Right cardiac atrium (tissue), 5 donors: ENCODE measurements at places on chromosomes 3 and 15. TPM values are rescaled to one million over a fixed set of nuclear protein-coding genes. Genes with fewer than 3 reads are reported as not detected.

Gene PARP15
- total RNA-seq, result 0.94 TPM

GRCh38 chr15:38691965-38692788 is 127.6 kb upstream of the RASGRP1 start:
- no peak for DNase-seq

Gene PPP2R3A
- 63.4 TPM for total RNA-seq

DNA sequence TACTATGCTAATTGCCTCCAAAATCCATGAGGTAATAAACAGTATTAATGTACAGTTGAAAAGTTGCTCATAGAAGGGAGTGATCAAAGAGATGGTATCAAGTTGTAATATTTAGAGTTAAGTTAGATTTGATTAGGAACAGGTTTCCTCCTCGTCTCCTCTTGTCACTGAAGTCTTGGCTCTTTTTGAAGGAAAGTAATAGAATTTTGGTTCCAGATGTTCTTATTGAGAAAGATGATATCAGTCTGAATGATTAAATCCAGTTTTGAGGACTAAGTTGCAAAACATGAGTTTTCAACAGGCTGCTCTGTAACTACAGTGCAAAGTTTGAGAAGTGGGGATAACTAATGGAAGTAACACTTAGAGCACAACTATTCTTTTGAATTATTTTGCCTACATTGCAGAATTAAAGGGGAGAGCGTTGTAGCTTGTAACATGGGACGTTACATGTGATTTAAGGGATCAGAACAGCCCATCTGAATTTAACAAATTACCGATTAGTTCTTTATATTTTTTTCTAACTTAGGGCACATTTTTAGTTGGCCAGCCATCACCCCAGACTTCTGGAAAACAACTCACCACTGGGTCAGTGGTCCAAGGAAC is 48.3 kb downstream of the MAP6D1 start:
- no peak for DNase-seq

GRCh38 chr15:75049392-75049791 is 26.0 kb downstream of the PPCDC start:
- peak; percentile 80 for DNase-seq

- no peak for DNase-seq
Observed at GRCh38 chr3:149621218-149622005, 36.4 kb downstream of the WWTR1 start.

Gene RBM15B
- 15.8 TPM for total RNA-seq

DNA sequence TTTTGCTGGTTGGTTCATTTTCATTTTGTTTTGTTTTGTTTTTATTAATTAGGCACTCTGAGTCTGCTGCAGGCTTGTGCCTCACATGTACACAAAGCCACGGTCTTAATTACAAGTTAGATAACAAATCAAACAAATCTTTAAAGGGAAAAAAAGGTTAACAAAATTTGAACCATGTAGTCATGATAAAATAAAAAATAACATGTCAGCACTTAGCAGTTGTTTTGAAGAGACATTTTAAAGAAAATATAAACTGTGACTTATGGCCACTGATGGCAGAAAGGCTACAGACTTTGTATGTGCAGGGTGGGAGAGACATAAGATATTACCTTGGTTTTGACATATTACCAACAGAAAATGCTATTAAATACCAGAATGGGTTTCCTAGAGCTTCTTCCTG is 1035.4 kb downstream of the TUSC7 start:
- DNase-seq, result no peak

Gene GOLGA8N
- total RNA-seq, result 13.9 TPM

- DNase-seq, result peak; percentile 57
Observed at GRCh38 chr3:73141525-73141924, 80.1 kb downstream of the EBLN2 start.

DNA sequence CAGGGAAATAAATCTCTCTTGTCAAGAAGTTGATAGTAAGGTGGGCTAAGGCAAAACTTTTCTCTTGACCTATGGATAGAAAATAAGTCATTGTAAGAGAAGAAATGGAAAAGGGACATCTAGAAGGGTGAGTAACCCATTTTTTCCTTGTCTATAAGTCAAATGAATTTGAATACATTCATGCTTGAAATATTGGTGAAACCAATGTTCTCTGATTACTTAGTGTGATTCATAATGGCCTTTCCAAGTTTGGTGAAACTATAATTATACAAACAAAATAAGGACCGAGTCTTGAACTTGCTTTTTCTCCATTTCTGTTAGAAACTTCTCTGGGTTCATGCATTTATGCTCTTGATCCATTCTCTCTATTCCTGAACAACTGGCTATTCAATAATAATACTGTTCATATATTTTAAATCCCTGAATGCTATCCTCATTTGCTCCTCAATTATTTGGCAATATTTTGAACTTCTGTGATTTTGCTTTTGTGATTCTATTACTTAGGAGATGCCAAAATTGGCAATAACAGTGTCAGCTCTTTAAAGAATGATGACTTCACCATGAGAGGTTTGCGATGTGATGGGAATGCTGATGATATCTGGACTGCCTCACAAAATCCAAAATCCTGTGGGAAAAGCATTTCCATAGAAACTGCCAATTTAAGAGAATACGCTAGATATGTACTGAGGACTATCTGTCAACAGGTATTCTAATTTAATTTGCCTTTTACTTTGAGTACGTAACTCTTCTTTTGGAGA is 12.3 kb downstream of the P2RY12 start:
- DNase-seq, result no peak

DNA sequence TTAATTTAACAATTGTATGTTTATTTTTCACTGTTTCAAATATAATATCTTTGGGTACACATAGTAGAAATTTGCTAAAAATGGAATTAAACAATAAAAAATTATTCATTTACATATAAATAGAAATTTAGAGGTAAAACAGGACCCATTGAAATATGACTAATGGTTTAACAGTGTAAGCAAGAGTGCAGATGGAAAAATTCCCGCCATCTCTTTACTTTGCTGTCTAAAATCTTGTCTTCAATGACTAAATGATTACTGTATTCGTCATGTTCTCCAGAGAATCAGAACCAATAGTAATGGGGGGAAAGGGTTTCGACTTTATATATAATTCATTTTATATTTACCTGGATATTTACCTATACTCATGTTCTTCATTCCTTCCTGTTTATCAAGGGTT is 163.1 kb downstream of the IL1RAP start:
- DNase-seq, result no peak

Gene LNP1
- 6.9 TPM for total RNA-seq

- no peak for DNase-seq
Observed at GRCh38 chr3:125608419-125608818, 13.1 kb upstream of the OSBPL11 start.

DNA sequence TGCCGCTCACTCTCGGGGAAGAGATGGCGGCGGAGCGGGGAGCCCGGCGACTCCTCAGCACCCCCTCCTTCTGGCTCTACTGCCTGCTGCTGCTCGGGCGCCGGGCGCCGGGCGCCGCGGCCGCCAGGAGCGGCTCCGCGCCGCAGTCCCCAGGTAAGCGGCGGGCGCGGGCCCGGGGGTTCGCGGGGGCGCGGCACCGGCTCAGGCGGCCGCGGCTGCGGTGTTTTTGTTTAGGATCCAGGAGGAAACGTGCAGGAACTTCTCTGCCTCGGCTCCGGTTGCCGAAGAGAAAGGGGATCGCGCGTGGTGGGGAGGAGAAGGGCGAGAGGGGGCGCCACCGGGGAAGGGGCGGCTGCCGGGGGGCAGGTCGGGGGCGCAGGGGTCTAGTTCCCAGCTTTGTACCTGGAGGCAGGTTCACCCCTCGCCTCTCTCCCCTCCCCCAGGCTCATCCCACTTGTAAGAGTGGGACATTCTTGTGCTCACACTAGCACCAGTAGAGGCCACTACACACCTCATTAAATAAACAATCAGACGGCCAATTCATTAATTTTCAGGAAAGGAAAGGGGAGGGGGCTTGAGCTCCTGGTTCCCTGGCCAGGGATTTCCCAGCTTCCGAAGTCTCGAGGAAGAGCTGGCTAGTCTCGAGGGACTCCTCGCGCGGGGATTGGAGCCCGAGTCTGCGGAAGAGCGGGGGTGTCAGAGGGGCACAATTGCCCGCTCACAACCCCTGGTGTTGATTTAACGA is 562 bp downstream of the NEO1 start:
- peak; percentile 66 for DNase-seq

DNA sequence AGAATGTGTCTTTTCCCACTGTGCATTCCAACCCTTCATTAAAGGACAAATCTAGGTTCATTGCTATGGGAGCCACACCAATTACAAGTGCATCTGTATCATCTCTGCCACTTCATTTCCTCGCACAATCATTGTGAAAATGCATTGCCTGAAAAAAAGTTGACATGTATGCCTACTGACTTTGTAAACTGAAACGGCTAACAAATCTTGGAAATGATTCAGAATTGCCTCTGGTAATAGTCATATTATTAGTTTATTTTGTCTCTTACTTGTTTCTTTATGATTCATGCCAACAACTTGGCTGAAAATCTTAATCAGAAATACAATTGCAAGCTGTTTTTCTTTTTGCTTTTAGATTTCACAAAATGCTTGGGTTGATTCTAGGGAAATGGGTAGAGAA is 497.1 kb downstream of the ZIC1 start:
- no peak for DNase-seq

DNA sequence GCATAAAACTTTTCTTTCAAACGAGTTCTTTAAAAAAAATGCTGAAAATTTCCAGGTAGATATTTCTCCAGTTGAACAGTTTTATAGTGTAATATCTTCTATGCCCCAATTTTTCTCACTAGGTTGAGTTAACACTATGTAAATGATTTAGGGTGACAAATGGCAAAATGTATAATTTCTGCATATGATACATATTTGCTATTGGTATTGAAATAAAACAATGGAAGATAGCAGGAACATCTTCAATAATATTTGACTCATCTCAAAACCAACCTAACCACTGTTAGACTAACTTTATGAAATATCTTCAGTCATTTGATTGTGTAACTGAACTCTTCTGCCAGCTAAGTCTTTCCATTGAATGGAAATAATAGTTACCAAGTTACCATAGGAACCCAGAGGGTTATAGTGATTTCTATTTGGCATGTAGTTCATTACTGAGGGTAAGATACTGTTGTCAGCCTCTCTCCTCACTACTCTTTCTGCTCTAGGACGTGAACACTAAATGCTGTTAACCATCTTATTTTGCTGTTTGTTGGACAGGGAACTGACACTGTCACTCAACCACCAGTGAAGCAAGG is 824.7 kb upstream of the NECTIN3 start:
- DNase-seq, result no peak

GRCh38 chr3:130627143-130627855 is 110.3 kb downstream of the COL6A6 start:
- DNase-seq, result no peak

- DNase-seq, result no peak
Observed at GRCh38 chr3:4756057-4756775, 223.0 kb upstream of the BHLHE40 start.

Gene AP3S2
- total RNA-seq, result 42.6 TPM

- DNase-seq, result no peak
Observed at GRCh38 chr15:79549196-79549595, 117.1 kb downstream of the MINAR1 start.
